Activated CD4-positive, alpha-beta T cell treated with anti-CD3 and anti-CD28 coated beads, Interleukin-2, amount 50 U/mL, for 4 hours (primary cell): ENCODE measurements at places on chromosomes 13 and 19.

GRCh38 chr13:21511849-21512248 lies 52.7 kb upstream of the ZDHHC20 start:
- no peak for DNase-seq

DNA sequence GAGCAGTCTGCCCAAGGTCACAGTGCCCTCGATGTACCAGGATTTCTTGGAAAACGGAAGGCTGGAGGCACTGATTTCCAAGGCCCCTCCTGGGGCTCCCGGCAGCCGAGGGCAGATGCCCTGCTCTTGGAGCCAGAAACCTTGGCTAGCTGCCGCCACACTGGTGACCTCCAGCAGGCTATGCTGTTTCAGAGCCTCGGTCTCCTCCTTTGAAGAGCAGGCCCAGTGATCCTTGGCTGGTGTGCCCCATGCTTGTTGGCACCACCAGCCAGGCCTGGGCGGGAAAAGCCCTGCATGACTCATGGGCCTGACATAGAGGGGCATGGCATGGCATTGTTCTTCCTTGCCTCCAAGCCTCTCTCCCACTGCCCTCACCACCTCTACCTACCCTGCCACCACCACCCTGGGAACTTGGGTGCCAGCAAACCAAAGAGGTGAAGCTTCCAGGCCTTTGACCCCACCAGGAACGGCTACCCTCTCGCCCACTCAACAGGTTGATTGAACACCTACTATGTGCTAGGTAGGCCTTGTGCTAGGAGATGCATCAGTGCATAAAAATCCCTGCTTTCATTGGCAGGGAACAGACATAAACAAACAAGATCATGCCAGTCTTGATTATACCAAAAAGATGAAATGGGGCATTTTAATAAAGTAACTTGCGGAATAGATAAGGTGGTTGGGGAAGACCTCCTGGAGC lies 1.6 kb upstream of the CLEC11A start:
- DNase-seq = no peak

DNA sequence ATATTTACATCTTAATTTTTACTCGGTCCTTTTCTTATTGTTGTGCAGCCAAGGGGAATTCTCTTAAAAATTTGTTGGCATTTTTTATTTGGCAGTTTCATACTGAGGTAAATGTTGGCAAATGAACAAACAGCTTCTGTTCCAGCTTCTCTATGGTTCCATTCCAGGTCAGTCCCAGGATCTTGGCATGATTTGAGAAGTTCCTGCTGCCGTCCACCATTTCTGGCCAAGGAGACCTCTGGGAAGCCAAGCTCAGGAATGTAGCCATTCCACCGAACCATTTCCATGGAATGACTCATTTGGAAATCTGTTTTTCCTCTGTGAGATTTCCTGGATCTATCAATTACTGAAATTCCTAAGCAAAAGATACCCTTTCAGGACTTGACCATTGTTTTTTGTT lies 43.9 kb downstream of the SLC10A2 start:
- DNase-seq = no peak

DNA sequence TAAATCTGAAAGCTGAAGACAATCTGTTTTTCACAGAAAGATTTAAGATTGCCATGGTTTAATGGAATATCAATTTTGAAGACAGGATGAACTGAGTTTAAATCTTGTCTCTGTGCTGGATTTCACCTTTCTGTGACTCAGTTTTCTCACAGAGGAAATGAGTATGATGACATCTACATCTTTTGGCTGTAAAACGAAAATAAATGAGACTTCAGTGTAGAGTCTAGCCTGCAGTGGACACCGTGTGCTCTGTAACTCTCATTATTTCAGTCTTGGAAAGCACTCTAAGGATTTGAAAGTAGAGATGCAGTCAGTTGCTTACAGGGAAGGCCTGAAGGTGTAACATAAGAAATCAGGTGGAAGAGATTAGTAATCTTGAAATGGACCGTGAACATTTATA lies 150.4 kb downstream of the NALCN start:
- DNase-seq = no peak

GRCh38 chr19:1590641-1591397 lies 1.8 kb downstream of the MBD3 start:
- DNase-seq = no peak

DNA sequence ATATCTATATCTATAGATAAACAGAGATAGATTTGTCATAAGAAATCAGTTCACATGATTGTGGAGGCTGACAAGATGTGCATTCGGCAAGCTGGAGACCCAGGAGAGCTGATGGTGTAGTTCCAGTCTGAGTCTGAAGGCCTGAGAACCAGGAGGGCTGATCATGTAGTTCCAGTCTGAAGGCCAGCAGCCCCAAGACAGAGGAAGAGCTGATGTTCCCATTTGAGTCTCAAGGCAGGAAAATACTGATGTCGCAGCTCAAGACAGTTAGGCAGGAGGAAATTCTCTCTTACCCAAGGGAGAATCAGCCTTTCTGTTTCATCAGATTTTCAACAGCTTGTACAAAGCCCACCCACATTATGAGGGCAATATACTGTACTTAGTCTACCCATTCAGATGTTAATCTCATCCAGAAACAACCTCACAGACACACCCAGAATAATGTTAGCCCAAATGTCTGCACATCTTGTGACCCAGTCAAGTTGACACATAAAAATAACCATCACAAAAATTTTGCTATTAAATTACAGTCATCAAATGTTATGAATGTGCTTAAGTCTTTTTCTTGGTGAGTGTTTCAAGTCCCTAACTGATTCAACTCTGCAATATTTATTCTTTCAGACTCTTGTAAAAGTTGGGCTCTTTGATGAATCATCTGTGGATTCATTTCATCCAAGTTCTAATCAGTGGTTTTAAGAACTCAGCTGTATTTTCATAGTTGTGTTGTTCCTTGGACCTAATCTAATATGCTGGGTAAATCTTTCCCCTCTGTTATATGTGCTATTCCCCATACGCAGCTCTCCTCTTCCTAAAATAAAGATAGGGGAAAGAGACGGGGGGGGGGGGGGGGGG lies 22.7 kb upstream of the LRCH1 start:
- no peak for DNase-seq

DNA sequence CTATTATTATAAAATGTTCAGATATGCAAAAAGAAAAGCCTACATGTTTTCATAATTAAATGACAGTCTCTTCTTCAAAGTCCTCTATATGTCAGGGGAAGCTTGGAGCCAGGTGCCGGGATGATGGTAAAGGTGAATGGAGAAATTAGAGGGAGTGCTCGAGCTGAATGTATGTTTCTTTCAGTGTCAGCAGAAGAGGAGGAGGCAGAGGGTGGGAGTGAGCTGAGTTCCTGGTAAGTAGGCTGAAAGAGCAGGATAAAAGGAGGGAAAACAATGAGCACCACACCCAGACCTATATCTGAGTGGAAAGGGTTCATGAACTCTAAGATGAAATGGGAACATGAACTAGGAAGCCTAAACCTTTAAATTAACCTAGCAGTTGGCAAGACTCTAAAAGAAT lies 307.6 kb upstream of the NBEA start:
- no peak for DNase-seq

DNA sequence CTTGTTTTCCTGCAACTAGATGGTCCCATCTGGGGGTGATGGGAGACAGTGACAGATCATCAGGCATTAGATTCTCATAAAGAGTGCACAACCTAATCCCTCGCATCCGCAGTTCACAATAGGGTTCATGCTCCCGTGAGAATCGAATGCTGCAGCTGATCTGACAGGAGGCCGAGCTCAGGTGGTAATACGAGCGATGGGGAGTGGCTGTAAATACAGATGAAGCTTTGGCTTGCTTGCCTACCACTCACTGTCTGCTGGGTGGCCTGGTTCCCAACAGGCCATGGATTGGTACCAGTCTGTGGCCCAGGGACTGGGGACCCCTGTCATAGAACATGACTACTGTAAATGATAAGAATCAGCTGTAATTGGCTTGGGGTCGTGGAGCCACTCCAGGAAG lies 28.0 kb downstream of the WDR88 start:
- DNase-seq = no peak

DNA sequence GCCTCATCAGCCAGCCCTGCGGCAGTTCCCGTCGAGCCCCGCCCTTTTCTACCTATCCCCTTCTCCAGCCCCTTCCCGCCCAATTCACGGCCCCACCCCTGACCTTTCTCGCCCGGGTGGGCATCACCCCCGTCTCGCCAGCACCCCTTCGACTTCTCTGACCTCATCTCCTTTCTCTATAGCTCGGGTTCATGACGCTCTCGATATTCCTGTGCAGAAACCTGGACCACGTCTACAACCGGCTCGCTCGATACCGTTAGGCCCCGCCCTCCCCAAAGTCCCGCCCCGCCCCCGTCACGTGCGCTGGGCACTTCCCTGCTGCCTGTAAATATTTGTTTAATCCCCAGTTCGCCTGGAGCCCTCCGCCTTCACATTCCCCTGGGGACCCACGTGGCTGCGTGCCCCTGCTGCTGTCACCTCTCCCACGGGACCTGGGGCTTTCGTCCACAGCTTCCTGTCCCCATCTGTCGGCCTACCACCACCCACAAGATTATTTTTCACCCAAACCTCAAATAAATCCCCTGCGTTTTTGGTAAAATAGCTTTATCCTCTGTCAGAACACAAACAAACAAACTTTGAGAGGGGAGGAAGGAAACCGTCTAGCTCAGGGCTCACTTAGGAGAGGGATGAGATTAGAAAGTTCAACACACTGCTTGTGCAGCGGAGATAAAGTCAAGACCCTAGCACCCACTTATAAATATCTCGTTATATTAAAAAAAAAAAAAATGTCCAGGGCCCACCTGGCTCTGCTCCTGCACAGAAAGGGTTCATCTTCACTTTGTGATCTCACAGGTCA lies 5.1 kb downstream of the CD37 start:
- DNase-seq = no peak

DNA sequence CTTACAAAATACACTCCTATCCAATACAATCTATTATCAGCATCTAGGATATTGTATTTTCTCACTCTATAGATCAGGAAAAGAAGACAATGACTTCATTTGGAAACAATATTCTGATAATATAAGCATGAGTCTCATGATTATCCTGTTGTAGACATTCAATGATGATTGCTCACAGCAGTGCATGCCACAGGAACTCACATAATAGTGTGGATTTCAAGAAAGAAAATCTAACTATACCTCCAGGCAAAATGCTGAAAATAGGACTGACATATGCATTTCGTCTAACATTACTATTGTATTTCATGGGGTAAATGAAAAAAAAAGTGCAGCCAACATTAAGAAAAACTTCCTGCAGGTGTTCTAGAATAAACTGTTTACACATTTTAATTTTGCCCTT lies 122.6 kb downstream of the POSTN start:
- no peak for DNase-seq

- DNase-seq = no peak
Measured at GRCh38 chr13:28031220-28031895, 42.9 kb upstream of the URAD start.

DNA sequence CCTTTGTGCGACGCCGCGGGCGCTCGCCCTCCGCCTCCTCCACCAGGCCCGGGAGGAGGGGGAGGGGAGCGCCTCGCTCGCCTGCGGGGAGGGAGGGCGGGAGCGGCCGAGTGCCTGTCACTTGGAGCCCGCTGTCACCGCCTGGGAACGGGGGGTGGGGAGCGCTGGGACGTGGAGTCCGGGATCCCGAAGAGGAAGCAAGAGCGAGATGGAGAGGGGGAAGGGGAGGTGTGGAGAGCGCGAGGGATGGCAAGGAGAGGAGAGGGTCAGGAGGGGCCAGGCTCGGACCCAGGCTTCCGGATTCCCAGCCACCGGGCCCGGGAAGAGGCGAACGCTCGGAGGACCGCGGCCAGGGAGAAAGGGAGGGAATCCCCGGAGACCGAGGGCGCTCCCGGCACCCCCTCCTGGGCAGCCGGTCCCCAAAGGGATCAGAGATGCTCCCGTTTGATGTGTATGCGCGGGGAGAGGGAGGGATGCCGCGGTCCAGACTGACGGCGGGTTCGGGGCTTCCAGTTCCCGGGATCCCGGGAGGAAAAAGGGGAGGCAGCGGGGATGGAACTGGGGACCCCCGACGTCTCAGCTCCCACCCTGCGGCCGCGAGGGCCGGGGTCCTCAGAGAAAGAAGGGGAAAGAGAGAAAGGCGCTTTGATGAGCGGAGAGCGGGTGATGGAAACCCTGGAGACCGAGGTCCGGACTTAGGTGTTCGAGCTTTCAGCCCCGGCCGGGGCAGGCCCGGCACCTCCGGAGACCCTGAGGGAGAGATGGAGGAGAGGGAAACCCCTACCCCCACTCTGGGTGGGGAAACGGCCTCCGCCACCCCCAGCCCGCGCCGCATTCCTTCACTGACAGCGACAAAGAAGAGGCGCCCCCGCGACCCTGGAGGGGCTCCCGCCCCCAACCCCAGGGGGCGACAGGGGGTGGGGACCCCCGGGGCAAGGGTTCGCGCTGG lies 4.7 kb upstream of the DPF1 start:
- DNase-seq = no peak

- no peak for DNase-seq
Measured at GRCh38 chr13:107238262-107238981, 670.5 kb upstream of the ARGLU1 start.

- DNase-seq = no peak
Measured at GRCh38 chr19:44512326-44513298, 12.3 kb upstream of the ZNF180 start.

- no peak for DNase-seq
Measured at GRCh38 chr13:100044936-100045335, 44.0 kb upstream of the PCCA start.

GRCh38 chr13:79870766-79871165 lies 389.8 kb downstream of the NDFIP2 start:
- DNase-seq = no peak

DNA sequence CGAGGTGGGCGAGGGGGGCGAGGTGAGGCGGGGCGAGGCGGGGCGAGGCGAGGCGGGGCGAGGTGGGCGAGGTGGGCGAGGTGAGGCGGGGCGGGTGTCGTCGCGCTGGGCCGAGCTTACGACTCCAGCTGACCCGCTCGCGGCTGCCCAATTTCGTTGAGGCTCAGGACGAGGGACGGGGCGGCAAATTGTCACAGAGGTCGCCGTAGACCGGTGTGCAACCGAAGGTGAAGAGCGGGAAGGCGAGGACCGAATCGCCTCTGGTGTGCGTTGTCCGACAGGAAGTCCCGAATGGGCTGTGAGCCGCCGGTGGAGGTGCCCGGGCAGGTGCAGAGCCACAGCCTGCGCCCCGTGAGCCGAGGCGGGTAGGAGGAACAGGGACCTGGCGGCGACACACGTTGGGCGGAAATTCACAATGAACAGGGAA lies at the start of gene LACC1:
Gene LACC1 (plus strand): TSS at position 150 of the 427 bp plus-strand sequence. CDS start 1,082 bp downstream, outside the sequence.
- no peak for DNase-seq

GRCh38 chr19:30076101-30076551 lies 134.1 kb downstream of the URI1 start:
- no peak for DNase-seq

DNA sequence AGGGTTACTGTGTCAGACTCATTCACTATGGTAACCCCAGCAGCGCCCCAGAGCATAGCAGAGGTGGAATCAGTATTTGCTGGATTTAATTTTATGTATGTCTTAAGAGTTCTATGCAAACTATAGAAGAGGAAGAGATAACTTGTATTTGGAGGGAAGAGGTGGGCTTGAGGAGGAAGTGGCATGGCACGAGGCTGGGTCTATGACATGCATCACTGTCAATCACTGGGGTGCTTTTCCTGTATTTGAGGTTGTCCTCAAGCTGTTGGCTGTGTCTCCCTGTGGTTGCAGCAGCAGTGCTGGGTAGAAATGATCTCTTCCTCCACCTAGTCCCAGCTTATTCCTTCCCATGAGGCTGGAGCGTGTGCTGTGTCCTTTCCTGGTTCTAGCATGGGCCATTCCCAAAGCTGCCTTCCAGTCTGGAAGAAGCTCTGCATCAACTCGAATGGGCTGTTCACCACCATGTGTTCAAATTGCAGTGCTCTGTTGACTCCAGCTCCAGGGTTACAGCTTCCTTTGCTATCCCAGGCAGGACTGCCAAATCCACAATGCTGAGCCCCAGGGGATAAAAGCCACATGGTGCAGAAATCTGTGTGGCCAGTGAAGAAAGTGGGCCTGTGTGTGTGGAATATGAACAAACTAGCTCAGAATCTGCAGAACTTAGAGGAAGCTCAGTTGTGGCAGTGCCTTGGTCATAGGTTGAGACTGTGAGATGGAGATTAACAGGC lies 73.1 kb upstream of the MTIF3 start:
- DNase-seq = no peak
